ENCODE measurements at places on chromosomes 13 and 19.

DNA sequence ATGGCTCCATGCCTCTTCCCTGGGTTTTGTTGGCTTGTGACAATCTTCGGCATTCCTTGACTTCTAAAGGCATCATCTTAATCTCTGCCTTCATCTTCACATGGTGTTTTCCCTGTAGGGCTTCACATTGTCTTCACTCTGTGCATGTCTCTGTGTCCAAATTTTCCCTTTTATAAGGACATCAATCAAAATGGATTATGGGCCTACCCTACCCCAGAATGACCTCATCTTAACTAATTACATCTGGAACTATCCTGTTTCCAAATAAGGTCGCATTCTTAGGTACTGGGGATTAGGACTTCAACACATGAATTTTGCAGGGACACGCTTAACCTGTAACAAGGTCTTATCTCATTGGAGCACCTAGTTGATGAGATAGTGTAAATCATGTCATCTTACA, 290.3 kb upstream of the KLF12 start:
- DNase-seq, result no peak

DNA sequence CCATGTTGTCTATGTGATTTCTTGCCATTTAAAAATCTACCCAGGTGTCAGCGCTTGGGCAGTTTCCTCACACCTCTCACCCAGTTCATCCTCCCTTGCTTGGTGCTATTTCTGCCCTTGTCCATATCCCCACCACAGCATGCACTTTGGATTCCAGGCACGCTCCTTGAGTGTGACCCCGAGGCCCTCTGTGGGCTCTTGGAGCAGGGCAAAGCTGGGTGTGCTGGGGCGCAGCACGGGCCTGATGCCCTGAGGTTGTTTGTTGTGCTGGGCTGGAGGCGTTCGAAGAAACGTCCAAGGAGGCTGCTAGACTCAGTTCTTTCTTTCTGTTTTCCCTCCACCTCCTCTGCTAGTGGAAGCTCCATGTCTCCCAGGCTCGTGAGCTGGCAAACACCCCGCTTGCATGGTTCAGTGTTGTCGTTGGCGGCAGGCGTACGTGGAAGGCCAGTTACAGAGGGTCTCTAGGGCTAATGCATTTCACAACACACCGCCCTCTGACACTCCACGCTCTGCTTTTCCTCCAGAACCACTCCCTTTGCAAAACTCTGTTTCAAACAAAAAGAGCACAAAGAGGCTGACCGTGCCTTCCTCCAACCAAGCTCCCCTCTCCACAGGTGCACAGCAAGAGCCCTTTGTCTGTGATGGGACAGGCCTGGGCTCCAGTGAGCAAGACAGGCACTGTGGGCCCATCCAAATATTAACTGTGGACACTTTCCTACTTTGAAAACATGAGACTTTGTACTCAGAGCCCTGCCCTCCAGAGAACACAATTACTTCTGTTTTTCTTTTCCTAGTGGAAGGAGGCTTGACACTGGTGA, 117.7 kb upstream of the GJB6 start:
- no peak for DNase-seq

GRCh38 chr13:100214886-100215285, 126.0 kb downstream of the PCCA start:
- DNase-seq, result no peak

DNA sequence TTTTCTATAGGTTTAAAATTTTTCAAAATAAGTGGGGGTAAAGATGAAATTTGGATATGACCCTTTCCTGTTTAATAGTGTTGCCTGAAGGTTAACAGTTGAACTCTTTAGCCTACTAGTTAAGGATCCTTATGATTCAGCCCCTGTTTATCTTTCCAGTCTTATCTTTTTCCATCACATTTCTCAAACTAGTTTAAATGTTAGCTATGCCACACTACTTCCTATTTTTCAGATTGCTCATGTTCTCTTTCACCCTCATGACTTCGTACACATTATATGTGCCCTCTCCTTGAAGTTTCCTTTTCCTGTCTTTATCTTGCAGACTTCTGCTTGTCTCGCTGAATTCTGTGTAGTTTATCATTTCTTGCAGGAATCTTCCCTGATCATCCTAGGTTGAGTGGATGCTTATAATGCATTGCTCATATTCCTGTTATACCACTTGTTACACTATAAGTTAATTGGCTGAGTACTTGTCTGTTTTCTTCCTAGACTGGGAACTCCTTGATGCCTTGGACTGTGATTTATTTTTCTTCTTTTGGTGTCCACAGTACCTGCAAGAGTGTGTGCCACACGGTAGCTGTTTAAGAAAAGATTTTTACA, 86.7 kb downstream of the FNDC3A start:
- no peak for DNase-seq

DNA sequence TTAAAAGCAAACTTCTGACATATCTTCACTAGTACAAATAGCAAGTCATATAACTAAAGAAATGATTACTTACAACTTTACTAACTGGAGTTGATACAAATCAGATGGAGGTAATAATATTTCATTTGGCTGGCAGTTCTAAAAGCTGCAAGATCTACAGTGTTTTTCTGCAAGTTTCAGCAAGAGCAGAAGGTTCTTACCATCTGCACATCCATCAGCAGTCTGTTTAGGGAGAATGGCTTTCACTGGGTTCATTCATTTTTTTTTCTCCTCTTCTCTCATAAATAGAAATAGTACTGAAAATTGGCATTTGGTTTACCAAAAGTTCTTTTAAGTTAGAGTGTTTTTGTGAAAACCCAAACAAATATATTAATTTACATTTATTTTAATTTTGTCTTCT, 3.1 kb upstream of the SHISA2 start:
- DNase-seq, result peak; percentile 41

GRCh38 chr13:82412749-82413148, 1469.5 kb downstream of the SLITRK1 start:
- DNase-seq, result no peak

- DNase-seq, result no peak
Measured at GRCh38 chr13:60501236-60501635, 104.2 kb downstream of the TDRD3 start.

- no peak for DNase-seq
Measured at GRCh38 chr19:34274827-34275625, 20.7 kb downstream of the GARRE1 start.

DNA sequence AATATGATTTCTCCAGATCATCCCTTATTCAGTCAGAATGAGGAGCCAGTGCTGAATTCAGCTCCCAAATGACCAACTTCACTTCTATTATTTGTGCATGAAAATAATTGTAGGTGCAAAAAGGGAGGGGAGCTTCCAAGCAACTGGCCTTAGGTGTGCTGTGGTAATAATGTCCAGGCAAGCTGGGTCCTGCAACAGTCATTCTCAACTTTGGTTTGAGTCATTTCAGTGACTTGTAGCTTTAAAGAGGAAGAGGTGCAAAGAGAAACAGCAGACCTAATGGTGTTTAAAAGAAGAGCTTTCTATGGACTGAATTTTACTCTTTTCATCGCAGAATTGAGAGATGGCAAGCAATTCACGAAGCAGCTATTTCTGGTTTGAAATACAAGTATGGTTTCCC, 29.2 kb upstream of the FGF9 start:
- DNase-seq, result no peak

DNA sequence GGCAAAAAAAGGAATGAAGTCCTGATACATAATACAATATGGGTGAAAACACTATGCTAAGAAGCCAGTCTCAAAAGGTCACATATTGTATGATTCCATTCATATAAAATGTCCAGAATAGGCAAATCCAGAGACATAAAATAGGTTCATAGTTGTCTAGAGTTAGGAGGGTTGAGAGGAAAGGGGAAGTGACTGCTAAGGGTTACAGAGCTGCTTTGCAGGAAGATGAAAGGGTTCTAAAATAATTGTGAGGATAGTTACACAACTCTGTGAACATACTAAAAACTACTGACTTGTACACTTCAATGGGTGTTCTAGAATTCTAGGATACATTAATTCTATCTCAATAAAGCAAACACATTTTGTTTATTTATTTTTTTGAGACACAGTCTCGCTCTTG, 25.7 kb downstream of the CAB39L start:
- no peak for DNase-seq

- no peak for DNase-seq
Measured at GRCh38 chr13:41006978-41007743, 12.0 kb downstream of the ELF1 start.

GRCh38 chr13:110259651-110260050, 47.3 kb downstream of the COL4A1 start:
- DNase-seq, result no peak

GRCh38 chr13:47241446-47241845, 344.6 kb upstream of the HTR2A start:
- no peak for DNase-seq

DNA sequence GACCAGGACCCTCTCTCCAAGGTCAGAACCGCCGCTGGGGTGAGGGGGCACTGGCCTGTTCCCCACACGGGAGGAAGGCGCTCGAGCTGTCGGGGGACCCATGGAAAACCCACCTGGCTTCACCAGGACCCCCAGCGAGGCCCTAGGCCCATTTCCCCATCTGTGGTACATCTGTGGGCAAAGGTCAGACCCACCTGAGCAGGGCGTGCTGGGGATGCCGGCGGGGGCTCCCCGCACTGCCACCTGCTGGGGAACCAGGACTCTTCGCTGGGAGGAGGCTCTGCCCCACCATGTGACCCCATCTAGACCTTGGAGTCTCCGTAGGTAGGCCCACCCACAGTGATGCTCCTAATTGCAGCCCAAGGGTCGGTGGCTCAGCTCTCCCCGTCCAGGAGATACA, 511 bp downstream of the WDR88 start:
- no peak for DNase-seq

DNA sequence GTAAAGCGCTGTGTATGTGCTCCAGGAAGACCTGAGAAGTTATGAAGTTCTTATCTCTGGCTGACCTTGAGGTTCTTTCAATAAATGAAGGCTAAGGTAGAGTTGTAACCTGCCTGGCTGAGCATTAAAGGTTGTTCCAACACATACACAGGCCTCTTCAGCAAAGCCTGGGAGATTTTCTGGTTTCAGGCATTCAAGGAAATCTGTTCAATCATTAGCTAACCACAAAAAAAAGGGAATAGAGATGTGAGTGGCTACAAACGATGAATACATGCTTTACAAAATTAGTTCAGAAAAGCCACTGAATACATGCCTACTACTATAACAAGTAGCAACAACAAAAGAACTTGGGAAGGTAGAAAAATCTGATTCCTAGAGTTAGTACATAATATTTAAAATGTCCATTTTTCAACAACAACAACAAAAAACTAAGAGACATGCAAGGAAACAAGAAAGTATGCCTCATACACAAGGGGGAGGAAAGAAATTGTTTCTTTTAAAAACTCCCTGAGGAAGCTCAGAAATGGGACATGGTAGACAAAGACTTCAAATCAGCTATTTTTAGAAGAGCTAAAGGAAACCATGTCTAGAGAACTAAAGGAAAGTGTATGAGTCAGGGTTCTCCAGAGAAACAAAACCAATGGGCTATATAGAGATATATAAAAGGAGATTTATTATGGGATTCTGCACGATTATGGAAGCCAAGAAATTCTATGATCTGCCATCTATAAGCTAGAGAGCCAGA, 191.5 kb upstream of the IPO5 start:
- no peak for DNase-seq

DNA sequence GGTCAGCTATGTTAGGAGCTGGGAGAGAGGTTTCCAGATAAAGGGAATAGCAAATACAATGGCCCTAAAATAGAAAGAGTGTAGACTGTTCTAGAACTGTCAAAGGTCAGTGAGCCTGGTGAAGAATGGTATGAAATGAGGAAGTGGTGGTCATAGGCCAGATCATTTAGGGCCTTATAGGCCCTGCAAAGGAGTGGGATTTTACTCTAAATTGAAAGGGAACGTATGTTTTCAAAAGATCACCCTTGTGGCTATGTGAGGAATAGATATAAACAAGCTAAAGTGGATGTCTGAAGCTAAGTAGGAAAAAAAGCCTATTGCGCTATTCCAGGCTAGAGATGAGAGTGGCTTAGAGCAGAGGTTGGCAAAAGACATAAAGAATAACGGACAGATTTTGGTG, 70.7 kb upstream of the TDRD3 start:
- DNase-seq, result no peak
